H54 (cell line): ENCODE measurements at places on chromosomes 5 and 9.

DNA sequence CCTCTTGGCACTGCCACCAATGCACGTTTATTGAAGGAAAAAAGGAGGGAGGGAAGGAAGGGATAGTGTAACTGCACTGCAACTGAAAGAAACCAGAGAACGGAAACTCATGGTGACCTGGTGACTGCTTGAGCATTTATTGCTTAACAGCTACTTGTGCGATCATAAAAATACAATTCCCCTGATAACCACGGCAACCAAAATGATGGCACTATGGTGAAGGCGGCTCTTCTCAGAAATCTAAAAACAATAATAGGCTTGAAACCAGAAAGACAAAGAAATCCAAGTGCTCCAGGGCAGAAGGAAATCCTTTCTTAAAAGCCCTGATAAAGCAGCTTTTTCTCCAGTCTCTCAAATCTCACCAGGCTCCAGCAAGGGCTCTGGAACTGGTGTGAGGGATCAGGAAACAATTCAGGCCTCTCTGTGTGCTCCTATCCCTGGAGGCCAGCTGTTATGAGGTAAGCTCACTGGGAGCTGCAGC, 1.9 kb downstream of the FBXO10 start:
- no peak for DNase-seq

DNA sequence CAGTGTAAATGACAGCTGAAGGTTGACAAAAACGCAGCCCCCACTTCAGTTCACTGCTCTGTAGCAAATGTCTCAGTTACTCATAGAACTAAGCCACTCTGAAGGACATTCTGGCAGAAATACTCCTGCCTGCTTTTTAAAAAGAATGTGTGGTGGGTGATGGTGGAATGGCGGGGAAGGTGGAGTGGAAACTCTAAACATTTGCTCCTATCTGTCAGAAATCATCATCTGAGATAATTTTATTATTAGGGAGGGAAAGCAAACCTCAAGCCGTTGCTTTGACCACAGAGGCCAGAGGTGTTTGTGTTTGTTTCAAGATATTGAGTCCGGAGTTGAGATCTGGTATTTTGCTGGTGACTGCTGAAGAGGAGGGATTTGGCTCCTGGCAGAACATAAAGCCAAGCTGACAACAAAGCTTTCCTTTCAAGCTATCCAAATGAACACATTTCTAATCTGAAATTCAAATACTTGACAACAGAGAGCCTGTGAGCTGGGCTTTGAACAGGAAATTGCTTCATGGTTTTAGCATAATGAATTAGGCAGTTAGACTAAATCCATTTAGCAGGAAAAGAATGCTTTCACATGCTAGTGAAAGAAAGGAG, 362.7 kb downstream of the CSNK1G3 start:
- DNase-seq = no peak

GRCh38 chr5:99005506-99005905, 76.7 kb upstream of the CHD1 start:
- no peak for DNase-seq

DNA sequence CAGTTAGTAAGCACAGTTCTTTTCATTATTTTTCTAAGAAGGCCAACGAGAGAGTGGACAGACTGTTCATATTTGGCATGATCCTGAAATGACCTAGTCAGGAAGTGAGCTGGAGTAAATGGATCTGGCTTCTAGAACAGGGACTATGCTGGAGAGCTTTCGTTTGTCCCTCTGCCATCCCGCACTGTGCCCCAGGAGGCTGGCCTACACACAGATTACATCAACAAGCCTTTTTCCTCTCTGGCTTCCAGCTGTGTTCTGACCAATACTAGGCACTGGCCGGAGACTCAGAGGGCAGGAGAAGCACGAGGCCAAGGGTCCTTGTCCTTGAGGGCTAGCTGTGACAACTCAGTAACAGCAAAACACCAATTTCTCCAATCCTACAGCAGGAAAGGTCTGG, 127.8 kb downstream of the MED27 start:
- no peak for DNase-seq

DNA sequence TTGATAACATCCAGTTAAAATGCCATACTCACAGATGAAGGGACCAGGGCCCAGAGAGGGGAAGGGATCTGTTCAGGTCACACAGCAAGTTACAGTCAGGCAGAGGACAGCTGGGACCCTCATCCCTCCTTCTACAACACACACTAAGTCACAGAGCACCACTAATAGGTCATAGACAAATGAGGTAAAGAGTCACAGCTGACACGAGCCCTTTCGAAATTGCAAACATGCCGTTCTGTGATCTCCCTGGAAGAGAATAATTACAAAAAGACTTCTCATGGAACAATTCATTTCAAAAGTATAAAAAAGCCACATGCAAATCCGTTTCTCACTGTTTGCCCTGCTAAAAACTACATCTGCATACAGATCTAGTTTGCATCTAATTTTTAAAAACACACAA, 15.5 kb downstream of the IGFBPL1 start:
- no peak for DNase-seq
